ENCODE measurements at places on chromosomes 16 and 17. TPM values are rescaled to one million over a fixed set of nuclear protein-coding genes. Genes with fewer than 3 reads are reported as not detected.

ADAP2 gene
- 0.22 TPM for total RNA-seq

KRTAP2-3 gene
- total RNA-seq, result 0.26 TPM

CCL22 gene
- total RNA-seq, result not detected

SLC16A6 gene
- not detected for total RNA-seq

CCL17 gene
- not detected for total RNA-seq

GLYR1 gene
- total RNA-seq, result 44.2 TPM

FOXJ1 gene
- not detected for total RNA-seq

TEKT5 gene
- total RNA-seq, result 0.22 TPM

NARF gene
- total RNA-seq, result 40.8 TPM

TMED6 gene
- total RNA-seq, result 0.22 TPM

TBC1D3E gene
- total RNA-seq, result not detected

PSMB10 gene
- 33.1 TPM for total RNA-seq

WFIKKN1 gene
- total RNA-seq, result 0.13 TPM

HERPUD1 gene
- total RNA-seq, result 176 TPM

GNG13 gene
- not detected for total RNA-seq

PRR35 gene
- total RNA-seq, result 0.11 TPM

XYLT1 gene
- 34.1 TPM for total RNA-seq

CALB2 gene
- 0.43 TPM for total RNA-seq

CDH15 gene
- 0.22 TPM for total RNA-seq

DNAI2 gene
- total RNA-seq, result not detected

PSMC3IP gene
- 4.1 TPM for total RNA-seq

SLC52A1 gene
- total RNA-seq, result not detected

CTCF gene
- 30.7 TPM for total RNA-seq

ABCC12 gene
- under 0.01 TPM for total RNA-seq

DNASE1L2 gene
- total RNA-seq, result 0.26 TPM

CHD9NB gene
- total RNA-seq, result 1.9 TPM

HIGD1B gene
- not detected for total RNA-seq

UQCRC2 gene
- total RNA-seq, result 171 TPM

PHOSPHO1 gene
- 0.11 TPM for total RNA-seq

SERPINF2 gene
- total RNA-seq, result 0.11 TPM

RCVRN gene
- total RNA-seq, result not detected

DBNDD1 gene
- 0.97 TPM for total RNA-seq

RSAD1 gene
- 18.3 TPM for total RNA-seq

DCUN1D3 gene
- total RNA-seq, result 35.3 TPM

ENPP7 gene
- total RNA-seq, result not detected

PABPN1L gene
- total RNA-seq, result not detected

UMOD gene
- not detected for total RNA-seq

Measured in articular chondrocyte of knee joint (primary cell).